ENCODE measurements at places on chromosomes 2 and 18. TPM values are rescaled to one million over a fixed set of nuclear protein-coding genes. Genes with fewer than 3 reads are reported as not detected.

Gene FSHR
- polyA plus RNA-seq: not detected

DNA sequence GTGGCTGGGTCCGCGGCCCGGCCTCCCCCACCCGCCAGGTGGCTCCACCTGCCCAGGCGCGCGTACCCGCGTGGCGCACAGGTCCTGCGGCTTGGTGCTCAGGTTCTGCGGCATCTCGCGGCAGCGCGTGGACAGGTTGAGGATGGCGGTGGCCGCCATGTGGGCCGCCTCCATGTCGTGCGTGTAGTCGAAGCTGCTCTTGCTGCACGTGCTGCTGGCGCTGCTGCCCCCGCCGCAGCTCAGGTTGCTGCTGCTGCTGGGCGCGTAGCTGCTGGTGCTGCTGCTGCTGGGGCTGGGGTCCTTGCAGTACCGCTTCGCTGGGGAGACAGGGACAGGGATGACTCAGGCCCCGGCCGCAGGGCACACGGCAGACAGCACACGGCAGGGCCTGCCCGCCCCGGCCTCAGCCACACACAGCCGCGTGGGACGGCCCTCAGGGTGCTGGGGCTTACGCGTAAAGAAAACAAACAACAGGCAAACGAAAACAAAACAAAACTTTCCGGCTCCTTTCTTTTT lies 147.7 kb upstream of the PXDN start:
- no peak for DNase-seq

DNA sequence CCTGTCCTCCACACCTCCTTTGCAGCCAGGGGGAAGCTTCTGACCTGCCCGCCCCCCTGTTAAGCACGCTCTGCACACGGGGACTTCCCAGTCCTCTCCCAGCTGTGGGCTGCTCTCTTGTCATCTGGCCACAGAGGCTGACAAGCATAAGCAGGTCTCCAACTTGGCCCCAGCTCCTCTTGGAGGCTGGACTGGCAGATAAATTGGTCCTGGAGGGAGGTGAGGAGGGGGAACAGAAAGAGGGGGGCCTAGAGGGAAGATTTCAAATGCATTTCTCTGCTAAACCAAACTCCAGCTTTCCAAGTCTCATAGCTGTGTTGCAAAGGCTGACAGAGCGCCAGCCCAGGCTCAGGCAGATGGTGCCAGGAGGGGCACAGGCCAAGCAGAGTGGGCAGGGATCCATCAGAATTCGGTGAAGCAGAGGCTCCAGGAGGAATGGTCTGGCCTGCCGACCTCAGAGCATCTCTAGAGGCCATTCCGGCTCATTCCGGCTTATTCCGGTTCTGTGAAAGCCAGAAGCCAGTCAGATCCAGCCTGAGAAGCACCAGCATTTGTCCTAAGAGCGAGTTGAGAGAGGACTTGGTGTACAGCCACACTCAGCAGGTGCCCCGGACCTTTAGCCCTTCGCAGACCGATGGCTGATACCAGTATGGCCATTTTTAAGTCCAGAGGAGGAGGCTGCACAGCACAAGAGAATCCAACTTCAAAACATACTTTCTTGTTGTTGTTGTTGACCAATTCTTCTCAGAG lies 508.9 kb upstream of the MYT1L start:
- DNase-seq: no peak

Gene SEPTIN2
- polyA plus RNA-seq: 675 TPM

- DNase-seq: no peak
Measured at GRCh38 chr18:43029414-43029813, 86.1 kb downstream of the RIT2 start.

Gene CPO
- 1.7 TPM for polyA plus RNA-seq

Gene LRRC30
- 0.40 TPM for polyA plus RNA-seq

GRCh38 chr2:72135921-72136320 lies 11.7 kb downstream of the CYP26B1 start:
- no peak for DNase-seq

DNA sequence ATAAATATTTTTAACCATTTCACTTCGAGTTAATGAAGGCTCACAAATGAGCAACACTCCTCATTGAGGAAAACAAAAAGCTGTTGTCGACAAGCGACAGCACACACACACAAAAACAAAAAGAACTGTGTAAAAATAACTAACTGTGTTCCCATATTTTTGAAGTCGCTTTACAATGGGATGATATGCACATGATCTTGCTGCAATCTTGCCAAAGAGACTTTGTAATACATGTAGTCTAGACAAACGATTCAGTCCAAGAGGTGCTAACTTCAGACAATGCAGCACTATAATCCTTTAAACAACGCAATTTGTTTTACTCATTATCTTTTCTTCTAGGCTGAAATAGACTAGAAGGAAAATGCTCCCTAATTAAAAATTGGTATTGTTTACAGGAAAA lies 7.2 kb upstream of the USP34 start:
- DNase-seq: no peak

DNA sequence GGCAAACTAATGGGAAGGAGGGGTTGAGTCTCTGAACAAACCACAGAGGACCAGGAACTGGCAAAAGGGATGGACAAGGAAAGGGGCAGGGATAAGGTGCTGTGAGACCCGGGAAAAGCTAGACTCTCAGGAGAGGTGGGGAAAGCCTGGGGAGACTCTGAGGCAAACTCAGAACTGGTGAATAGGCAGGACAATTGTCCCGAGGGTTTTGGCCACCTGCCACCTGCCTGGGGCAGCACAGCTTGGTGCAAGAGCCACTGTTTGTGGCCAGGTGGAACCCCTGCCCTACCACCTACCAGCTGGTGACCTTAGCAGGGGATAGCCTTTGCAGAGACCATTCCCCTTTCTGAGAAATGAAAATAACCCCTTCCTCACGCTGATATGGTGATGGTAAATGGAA lies 129.4 kb upstream of the ASB18 start:
- DNase-seq: no peak

- no peak for DNase-seq
Measured at GRCh38 chr2:54551123-54551756, 95.1 kb downstream of the SPTBN1 start.

GRCh38 chr18:78816916-78817315 lies 162.7 kb upstream of the SALL3 start:
- no peak for DNase-seq

GRCh38 chr2:100483895-100484294 lies 13.6 kb downstream of the NMS start:
- DNase-seq: no peak

DNA sequence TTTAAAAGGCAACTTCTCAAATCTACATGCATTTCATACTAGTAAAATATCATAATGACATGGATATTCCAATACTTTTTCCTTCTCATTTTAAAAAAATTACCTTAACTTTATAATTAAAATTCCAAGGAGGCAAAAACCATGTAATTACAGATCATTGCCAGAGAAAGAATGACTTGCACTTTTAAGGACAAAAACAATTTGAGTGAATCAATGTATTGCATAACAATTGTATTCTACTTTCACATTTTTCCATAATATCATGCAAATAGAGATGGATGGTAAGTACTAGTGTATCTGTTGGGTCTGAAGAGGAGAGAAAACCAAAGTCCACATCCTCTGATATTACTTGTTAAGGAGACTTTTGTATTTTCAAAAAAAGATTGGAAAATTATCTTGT lies 89.5 kb upstream of the NCK2 start:
- DNase-seq: no peak

DNA sequence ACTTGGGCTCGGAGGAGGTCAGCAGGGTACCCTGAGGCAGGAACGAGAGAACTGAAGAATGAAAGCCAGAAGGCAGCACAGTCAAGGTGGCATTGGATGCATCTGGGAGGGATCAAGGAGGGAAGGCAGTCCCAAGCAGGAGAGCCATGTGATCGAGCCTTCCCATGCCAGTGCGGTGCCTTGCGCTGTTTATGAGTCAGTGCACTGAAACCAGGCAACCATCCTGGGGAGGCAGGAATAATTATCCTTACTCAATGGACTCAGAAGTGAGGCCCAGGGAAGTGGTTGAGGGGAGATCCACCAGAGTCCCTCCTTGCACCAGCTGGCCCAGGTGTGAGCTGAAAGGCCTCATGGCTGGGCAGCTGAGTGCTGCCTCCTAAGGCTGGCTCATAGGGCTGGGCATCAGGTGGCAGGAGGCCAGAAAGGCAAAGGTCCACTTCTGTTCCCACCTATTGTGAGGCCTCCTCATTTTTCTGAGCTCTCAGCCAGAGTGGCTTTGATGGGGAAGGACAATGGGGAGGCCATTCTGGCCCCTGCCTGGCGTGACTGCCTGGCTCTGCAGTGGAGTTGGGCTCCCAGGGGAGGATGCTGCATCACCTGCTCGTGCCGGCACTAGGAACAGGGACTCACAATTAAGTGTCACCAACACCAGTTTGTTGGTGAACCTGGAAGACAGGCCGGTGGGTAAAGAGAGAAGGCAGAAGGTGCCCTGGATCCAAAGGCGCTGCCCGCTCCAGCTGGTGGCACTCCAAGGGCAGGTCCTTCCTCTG lies 82.3 kb downstream of the TFCP2L1 start:
- DNase-seq: no peak

GRCh38 chr2:71063216-71063615 lies 5.2 kb upstream of the NAGK start:
- no peak for DNase-seq

- DNase-seq: no peak
Measured at GRCh38 chr2:187194049-187194448, 254.0 kb downstream of the CALCRL start.

Gene DSC2
- 48.3 TPM for polyA plus RNA-seq

DNA sequence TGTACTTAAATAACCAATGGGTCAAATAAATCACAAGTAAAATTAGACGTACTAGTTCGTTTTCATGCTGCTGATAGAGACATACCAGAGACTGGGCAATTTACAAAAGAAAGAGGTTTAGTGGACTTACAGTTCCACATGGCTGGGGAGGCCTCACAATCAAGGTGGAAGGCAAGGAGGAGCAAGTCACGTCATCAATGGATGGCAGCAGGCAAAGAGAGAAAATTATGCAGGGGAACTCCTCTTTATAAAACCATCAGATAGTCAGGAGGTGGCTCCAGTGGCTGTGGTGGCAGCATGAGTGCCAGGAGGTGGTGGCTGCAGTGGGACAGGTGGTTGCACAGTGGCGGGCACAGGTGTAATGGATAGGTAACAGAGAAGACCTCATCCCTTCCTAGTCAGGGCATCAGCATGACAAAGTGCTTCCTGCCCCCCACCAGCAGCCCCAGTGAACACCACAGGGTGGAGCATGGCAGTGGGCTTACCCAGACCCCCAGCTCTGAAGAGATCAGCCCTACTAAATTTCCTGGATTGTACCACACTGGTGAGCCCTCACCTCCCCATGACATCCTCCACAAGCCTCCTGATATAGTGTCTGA lies 6.9 kb upstream of the CHST10 start:
- no peak for DNase-seq

GRCh38 chr2:197613509-197613987 lies 61.8 kb downstream of the RFTN2 start:
- no peak for DNase-seq

Gene AMER3
- 0.03 TPM for polyA plus RNA-seq

GRCh38 chr2:171564463-171564862 lies 42.2 kb downstream of the CYBRD1 start:
- DNase-seq: no peak

Gene MBD1
- polyA plus RNA-seq: 71.3 TPM

- no peak for DNase-seq
Measured at GRCh38 chr2:121343191-121343590, 58.2 kb upstream of the TFCP2L1 start.

GRCh38 chr2:197914778-197915177 lies 110.4 kb downstream of the PLCL1 start:
- no peak for DNase-seq

DNA sequence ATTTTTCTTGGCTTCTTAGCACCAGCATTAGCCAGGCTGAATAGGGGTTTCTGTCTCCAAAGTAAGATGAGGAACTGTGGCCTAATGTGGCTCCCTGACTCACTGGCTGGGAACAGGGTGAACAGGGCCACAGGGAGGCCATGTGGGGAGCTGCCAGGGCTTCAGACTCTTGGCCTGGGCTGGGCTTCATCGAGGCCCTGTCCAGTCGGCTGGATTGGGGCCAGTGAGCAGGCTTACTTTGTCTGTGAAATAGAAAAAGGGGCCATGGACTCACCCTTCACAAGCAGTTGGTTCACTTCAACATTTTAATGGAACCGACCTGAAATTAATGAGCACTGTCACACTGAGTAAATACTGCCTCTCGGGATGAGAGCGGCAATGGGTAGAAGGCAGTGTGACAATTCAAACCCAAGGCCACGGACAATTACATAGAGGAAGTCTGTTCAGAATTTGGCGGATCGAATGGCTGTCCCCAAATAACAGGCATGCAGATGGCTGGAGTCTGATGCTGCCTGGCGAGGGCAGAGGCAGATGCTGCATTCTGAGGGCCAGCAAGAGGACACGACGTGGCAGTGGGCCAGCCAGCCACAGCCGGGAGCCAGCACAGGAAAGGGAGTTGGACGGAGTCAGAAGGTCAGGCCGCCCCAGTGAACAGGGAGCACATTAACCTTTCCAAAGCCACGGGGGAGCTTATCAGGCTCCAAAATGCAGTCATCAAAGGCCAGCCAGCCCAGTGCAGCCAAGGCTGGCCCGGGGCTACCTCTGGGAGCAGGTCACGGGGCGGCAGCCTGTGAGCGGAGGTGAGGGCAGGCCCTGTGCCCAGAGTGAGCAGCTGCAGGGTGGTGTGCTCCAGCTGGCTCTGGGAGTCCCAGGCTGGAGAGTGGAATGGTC lies 146.6 kb upstream of the REV1 start:
- peak; percentile 76 for DNase-seq

GRCh38 chr2:40034198-40034597 lies 255.1 kb upstream of the THUMPD2 start:
- DNase-seq: no peak

GRCh38 chr2:191318729-191319078 lies 73.5 kb downstream of the MYO1B start:
- peak; percentile 44 for DNase-seq

DNA sequence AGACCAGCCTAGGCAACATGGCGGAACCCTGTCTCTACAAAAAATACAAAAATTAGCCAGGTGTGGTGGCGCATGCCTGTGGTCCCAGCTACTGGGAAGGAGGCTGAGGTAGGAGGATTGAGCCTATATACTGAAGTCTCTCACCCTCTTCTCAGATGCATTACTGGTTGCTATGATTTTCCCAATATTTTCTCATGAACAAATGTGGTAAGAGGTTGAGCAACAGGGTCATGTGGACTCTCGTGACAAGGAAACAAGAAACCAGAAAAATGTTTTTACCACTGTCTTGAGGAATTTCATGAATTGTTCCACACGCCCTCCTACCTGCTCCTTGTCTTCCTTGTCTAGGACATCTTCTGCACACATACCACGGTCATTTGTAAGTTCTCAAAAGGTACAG lies 12.4 kb downstream of the LMAN2L start:
- DNase-seq: no peak

- DNase-seq: no peak
Measured at GRCh38 chr2:23506531-23507266, 121.7 kb downstream of the KLHL29 start.

DNA sequence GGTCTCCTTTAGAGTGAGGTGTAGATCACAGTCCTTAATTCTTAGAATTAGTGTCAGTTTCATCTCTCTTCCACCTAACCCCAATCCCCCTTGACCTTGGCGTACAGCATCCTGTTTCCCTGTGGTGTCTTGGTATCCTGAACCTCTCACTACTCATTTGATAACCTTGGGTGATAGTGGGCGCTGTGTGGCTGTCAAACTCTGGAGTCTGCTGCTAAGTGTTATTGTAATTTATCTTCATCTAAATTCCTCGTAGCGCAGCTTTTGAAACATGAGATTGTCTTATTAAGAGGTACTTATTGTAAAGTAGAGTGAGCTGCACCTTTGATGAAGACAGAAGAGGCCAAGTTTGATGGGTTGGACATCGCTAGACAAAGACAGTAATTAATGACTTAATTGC lies 222.6 kb upstream of the SPRED2 start:
- DNase-seq: no peak

GRCh38 chr2:151721161-151721560 lies 13.1 kb downstream of the NEB start:
- DNase-seq: no peak

Gene RND3
- 49.9 TPM for polyA plus RNA-seq
